ENCODE measurements at places on chromosomes 3 and 15. TPM values are rescaled to one million over a fixed set of nuclear protein-coding genes. Genes with fewer than 3 reads are reported as not detected.

Gene DUOX1
- total RNA-seq: not detected

- H3K4me3 ChIP-seq: no peak overlapping the region
- no peaks in the 10 kb centered on the region for H3K36me3 ChIP-seq
- no peak for DNase-seq
- no peak overlapping the region for H3K27ac ChIP-seq
Measured at GRCh38 chr3:62708638-62709373, 166.4 kb downstream of the CADPS start.

- DNase-seq: no peak
- peaks cover 4% of the 10 kb centered on the region for H3K27me3 ChIP-seq
- H3K36me3 ChIP-seq: no peaks in the 10 kb centered on the region
- no peak overlapping the region for H3K4me3 ChIP-seq
Measured at GRCh38 chr3:115836944-115837343, 213.6 kb downstream of the GAP43 start.

DNA sequence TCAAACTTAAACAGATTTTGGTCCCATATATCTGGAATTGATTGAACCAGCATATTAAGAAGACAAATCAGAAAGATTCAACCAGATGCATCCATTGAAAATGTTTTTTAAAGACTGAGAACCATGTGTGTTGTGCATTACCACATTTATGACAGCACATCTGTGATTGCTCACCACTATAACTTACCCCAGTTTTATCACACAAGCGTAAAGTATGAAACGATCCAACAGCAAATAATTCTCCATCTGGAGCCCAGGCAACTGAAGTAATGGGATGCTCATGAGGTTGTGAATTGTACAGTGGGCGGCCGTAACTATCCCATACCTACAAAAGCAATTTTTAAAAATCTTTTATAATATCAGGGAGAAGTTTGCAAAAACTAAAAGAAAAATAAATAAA lies 43.2 kb downstream of the IFT80 start:
- no peak for DNase-seq
- H3K4me1 ChIP-seq: no peaks in the 10 kb centered on the region
- no peak overlapping the region for H3K27ac ChIP-seq
- H3K36me3 ChIP-seq: peaks cover 8% of the 10 kb centered on the region

GRCh38 chr3:134066158-134066541 lies 36.4 kb upstream of the SLCO2A1 start:
- no peak overlapping the region for H3K4me3 ChIP-seq
- no peaks in the 10 kb centered on the region for H3K4me1 ChIP-seq
- no peak for DNase-seq
- H3K36me3 ChIP-seq: no peaks in the 10 kb centered on the region

Gene LRRC49
- total RNA-seq: not detected

DNA sequence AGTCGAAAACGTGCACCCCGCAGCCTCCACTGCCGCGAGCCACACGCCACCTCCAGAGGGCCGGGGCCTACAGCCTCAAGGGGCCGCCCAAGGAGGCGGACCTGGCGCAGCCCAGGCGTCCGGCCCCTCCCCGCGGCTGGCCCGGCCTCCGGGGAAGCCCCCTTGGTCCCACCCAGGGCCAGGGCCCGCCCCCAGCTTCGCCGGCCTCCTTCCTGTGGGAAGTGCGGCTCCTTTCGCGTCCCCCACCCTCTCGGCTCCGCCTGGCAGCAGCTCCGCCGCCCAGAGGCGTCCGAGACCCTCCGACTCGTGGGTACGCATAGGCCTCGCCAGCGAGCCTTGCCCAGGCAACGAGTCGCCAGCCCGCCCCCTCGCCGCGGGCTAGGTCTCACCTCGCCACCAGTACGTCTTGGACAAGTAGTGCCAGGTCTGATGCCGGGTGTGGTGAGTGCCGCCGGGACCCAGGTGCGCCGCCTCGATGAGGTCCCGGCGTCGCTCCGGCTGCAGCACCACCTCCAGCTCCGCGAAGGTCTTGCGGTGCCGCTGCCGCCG lies 642 bp downstream of the ZBTB11 start:
- peak overlapping the region; percentile 99 for H3K4me3 ChIP-seq
- H3K4me1 ChIP-seq: peaks cover 55% of the 10 kb centered on the region
- peak overlapping the region; percentile 98 for H3K27ac ChIP-seq
- peaks cover 2% of the 10 kb centered on the region for H3K27me3 ChIP-seq
- H3K36me3 ChIP-seq: peaks cover 5% of the 10 kb centered on the region
- peak; percentile 92 for DNase-seq

Gene AP4E1
- 16.1 TPM for total RNA-seq

DNA sequence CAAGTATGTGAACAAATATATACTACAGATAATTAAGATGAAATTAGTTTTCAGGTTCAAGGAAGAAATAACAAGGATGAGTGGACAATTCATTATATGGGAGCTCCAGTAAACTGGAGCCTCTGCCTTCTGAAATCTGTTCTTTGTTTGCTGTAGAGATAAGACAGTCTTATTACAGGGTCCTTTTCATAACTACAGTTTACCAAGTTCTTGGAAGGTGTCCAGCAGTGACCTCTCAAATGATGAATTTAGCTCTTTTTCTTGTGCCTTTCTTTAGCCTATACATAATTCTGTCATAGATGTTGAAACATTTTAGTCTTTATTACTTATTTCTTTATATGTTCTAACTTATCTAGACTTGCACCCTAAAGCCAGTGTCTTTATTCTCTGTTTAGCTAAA lies 89.7 kb upstream of the GBE1 start:
- H3K4me1 ChIP-seq: no peaks in the 10 kb centered on the region
- no peaks in the 10 kb centered on the region for H3K36me3 ChIP-seq
- no peak for DNase-seq
- no peak overlapping the region for H3K4me3 ChIP-seq

DNA sequence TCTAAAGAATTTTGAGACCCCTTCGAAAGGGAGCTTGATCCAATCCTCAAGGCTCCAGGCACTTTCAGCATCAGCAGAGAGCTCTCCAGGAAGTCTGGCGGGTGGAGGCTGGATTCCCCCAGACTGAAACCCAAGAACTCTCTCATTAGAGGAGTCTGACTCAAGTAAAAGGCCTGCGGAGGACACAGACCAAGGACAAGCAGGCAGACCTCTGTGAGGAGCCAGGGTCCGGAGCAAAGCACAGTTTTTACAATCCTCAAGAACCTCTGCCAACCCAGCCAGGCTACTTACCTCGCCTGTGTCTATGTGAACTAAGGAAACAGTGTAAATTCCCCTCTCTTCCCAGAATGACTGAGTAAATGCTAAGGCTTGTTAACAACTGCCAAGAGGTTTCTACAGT lies 86.2 kb downstream of the FBN1 start:
- no peak overlapping the region for H3K4me3 ChIP-seq
- H3K27me3 ChIP-seq: no peaks in the 10 kb centered on the region

- no peak overlapping the region for H3K27ac ChIP-seq
- peaks cover 27% of the 10 kb centered on the region for H3K4me1 ChIP-seq
- H3K27me3 ChIP-seq: no peaks in the 10 kb centered on the region
- no peak for DNase-seq
Measured at GRCh38 chr3:172713316-172713715, 2.4 kb upstream of the NCEH1 start.

DNA sequence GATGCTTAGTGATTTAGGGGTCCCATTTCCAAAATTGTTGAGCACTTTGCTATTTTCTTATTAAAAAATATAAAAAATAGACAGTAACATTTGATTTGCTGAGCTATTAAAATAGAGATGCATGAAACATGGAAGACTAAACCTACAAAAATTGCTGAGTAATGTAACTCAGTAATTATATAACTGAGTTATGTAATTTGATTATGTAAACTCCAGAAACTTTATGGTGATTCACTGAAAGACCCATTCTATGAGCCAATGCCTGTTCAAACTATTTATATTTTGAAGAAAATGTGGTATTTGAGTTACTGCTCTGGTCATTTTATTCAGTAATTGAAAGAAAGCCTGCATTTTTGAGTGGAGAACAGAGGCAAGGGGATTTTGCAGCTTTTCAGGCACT lies 1221.5 kb upstream of the ALCAM start:
- H3K27ac ChIP-seq: no peak overlapping the region
- H3K36me3 ChIP-seq: no peaks in the 10 kb centered on the region
- H3K4me3 ChIP-seq: no peak overlapping the region

DNA sequence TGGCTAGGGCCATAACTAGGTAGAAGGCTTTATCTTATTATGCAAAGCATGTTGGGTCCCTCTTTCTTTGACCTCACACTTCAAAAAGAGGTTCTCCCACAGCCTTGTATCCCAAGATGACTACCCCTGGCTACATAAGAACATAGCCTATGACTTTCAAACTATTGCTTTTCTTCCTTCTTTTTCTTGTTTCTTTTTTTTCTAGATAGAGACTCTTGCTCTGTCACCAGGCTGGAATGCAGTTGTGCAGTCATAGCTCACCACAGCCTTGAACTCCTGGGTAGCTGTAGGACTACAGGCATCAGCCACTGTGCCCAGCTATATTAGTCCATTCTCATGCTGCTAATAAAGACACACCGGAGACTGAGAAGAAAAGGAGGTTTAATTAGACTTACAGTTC lies 47.2 kb downstream of the DIPK2A start:
- H3K27me3 ChIP-seq: peaks cover 8% of the 10 kb centered on the region
- peaks cover 6% of the 10 kb centered on the region for H3K36me3 ChIP-seq
- H3K27ac ChIP-seq: no peak overlapping the region
- no peaks in the 10 kb centered on the region for H3K4me1 ChIP-seq
- no peak for DNase-seq
- H3K4me3 ChIP-seq: no peak overlapping the region

Gene SLC28A2
- not detected for total RNA-seq

GRCh38 chr3:67858492-67858891 lies 204.1 kb upstream of the SUCLG2 start:
- peaks cover 1% of the 10 kb centered on the region for H3K36me3 ChIP-seq
- DNase-seq: no peak
- no peak overlapping the region for H3K4me3 ChIP-seq

Gene NDUFAF3
- 89.2 TPM for total RNA-seq

Gene CHST2
- total RNA-seq: 4.2 TPM

GRCh38 chr3:65963787-65964677 lies 74.7 kb downstream of the MAGI1 start:
- H3K27me3 ChIP-seq: no peaks in the 10 kb centered on the region
- no peaks in the 10 kb centered on the region for H3K4me1 ChIP-seq
- no peak overlapping the region for H3K4me3 ChIP-seq
- no peaks in the 10 kb centered on the region for H3K36me3 ChIP-seq
- no peak for DNase-seq

Gene ANKUB1
- not detected for total RNA-seq

- no peak for DNase-seq
- peaks cover 3% of the 10 kb centered on the region for H3K4me1 ChIP-seq
- peaks cover 13% of the 10 kb centered on the region for H3K36me3 ChIP-seq
- no peak overlapping the region for H3K27ac ChIP-seq
- H3K4me3 ChIP-seq: no peak overlapping the region
Measured at GRCh38 chr15:96321639-96322535, 8.6 kb upstream of the NR2F2 start.

GRCh38 chr3:3015185-3016089 lies 94.7 kb downstream of the IL5RA start:
- no peak for DNase-seq
- H3K4me1 ChIP-seq: no peaks in the 10 kb centered on the region
- H3K4me3 ChIP-seq: no peak overlapping the region
- H3K27me3 ChIP-seq: peaks cover 24% of the 10 kb centered on the region

Gene CAMKV
- total RNA-seq: not detected

- no peak overlapping the region for H3K4me3 ChIP-seq
- DNase-seq: no peak
- no peaks in the 10 kb centered on the region for H3K4me1 ChIP-seq
- H3K36me3 ChIP-seq: no peaks in the 10 kb centered on the region
- peaks cover 4% of the 10 kb centered on the region for H3K27me3 ChIP-seq
Measured at GRCh38 chr3:107868449-107868848, 222.4 kb downstream of the CD47 start.

DNA sequence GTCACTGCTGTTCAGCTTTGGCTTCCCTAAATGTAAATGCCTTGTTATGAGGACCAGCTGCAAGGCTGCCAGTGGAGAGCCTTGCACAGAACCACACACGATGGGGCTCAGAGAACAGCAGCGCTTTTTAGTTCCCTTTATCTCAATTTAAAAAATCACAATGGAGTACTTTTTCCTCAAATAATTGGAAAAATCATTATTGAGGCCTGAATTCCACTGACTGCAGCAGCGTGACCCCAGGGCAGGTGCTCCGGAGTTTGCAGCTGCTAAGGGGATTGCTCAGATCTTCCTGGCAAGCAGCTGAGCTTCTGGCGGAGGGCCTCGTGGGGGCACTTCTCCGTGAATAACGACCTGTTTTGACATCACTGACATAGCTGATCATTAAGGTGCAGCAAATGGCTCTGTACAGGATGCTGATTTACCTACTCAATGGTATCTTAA lies 245.6 kb upstream of the TRIM42 start:
- peaks cover 20% of the 10 kb centered on the region for H3K27me3 ChIP-seq
- DNase-seq: no peak
- H3K4me1 ChIP-seq: no peaks in the 10 kb centered on the region
- H3K4me3 ChIP-seq: no peak overlapping the region

Gene ELL3
- 4.4 TPM for total RNA-seq

GRCh38 chr3:134364061-134364935 lies 9.9 kb downstream of the AMOTL2 start:
- H3K4me1 ChIP-seq: peaks cover 28% of the 10 kb centered on the region
- no peaks in the 10 kb centered on the region for H3K36me3 ChIP-seq
- H3K4me3 ChIP-seq: peak overlapping the region; percentile 73
- DNase-seq: no peak
- peak overlapping the region; percentile 15 for H3K27ac ChIP-seq

DNA sequence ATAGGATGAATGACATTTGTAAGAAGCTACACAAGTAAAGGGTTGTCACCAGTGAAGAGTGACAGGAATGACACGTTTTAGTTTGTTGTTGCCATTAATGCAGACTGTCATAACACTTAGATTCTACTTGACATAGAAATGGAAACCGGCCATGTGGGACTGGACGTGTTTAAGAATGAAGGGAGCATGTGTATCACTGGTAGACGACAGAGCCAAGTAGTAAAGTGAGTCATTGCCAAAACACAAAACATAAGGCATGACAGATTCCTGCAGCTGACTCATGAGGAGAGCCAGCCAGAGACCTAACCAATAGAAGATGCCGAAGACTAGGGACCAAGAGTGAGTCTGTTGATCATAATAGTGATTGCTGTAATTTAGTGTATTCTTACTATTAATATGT lies 106.2 kb upstream of the PLAAT1 start:
- H3K4me1 ChIP-seq: no peaks in the 10 kb centered on the region
- H3K4me3 ChIP-seq: no peak overlapping the region
- peaks cover 25% of the 10 kb centered on the region for H3K27me3 ChIP-seq
- no peak for DNase-seq
- peaks cover 4% of the 10 kb centered on the region for H3K36me3 ChIP-seq

Gene TEX264
- 39.7 TPM for total RNA-seq

GRCh38 chr3:121252676-121253075 lies 293.1 kb downstream of the POLQ start:
- H3K27ac ChIP-seq: no peak overlapping the region
- H3K27me3 ChIP-seq: no peaks in the 10 kb centered on the region
- DNase-seq: no peak
- H3K4me3 ChIP-seq: no peak overlapping the region
- no peaks in the 10 kb centered on the region for H3K36me3 ChIP-seq

GRCh38 chr15:40956541-40956982 lies 3.3 kb downstream of the CHAC1 start:
- no peak for DNase-seq
- no peak overlapping the region for H3K27ac ChIP-seq
- H3K4me3 ChIP-seq: no peak overlapping the region
- H3K27me3 ChIP-seq: no peaks in the 10 kb centered on the region

Measured in naive thymus-derived CD8-positive, alpha-beta T cell (primary cell).